ENCODE measurements at places on chromosomes 1 and 21.
A peak's percentile ranks its signal among the peaks of the same experiment; 100 is the strongest.

DNA sequence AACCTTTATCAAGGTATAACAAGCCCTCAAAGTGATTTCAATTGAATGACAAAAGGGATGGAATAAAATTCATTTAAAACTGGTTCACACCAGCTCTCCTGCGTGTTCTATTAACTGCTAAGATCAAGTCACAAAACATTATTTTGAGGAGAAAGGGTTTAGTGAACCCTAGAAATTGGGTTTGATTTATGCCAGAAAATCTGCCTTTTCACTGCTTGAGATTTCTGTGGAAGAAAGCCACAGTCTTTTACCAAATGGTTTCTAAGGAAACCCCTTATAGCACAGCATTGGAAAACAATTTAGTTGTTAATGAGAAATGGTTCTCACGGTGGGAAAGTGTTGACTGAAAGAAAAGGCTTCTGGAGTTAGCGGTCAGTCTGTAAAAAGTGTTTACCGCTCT is 43.6 kb upstream of the DPH5 start:
- no peak for DNase-seq

GRCh38 chr1:67978890-67979516 is 71.4 kb downstream of the DIRAS3 start:
- DNase-seq: no peak

DNA sequence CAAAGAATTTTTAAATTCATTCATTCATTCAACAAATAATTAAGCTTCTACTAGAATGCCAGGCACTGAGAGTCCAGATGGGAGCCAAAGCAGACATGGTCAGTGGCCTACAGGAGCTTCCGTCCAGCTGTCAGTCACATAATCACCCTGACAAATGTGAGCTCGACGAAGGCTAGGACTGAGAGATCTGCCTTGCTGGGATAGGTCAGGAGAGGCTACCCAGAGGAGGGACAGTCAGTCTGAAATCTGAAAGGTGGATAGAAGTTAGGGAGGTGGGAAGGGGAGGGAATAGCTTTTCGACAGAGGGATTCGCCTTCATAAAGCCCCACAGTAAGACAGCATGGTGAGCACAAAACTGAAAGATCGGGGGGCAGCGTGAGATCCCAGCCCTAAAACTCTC is 8.3 kb downstream of the EPHX1 start:
- DNase-seq: no peak

DNA sequence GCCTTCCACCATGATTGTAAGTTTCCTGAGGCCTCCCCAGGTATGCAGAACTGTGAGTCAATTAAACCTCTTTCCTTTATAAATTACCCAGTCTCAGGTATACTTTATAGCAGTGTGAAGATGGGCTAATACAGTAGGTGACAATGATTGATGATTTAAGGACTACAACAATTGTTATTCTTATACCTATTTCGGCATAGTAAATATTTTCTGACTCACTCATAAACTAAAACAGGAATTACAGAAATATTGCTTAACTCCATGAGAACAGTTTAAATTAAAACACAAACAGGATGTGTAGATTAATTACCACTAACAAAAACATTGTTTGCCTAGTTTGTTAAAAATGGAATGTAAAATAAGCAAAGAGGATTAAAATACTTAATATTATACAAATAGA is 839.9 kb downstream of the LTN1 start:
- no peak for DNase-seq

- peak; percentile 51 for DNase-seq
These were observed 182.4 kb downstream of the MIS18A start for GRCh38 chr21:32096411-32096810.

DNA sequence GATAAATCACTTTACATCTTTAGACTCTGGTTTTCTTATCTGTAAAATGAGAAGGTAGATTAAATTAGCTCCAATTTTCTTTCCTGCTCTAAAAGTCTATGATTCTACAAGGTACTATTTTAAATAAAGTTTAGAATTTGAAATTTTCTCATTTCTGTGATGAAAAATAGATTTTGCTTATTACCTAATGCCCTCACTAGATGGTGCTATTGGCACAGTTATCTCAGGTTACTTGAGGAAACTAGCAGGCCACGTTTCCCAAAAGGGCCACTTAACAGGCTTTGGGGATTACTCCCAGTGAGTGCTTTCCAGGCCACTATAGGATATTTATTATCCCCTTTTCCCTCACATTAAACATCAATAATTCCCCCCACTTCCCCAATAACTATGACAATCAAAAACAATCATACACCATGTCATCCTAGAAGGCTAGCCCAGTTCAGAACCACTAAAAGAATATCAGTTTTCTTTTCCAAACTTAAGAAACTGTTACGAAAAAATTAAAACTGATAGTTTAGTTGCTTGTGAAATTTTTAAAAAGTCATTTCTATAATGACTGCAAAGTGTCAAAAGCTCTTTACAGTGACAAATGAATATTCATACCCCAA is 30.6 kb downstream of the OMA1 start:
- peak; percentile 90 for DNase-seq

GRCh38 chr1:62467092-62467491 is 30.2 kb downstream of the USP1 start:
- no peak for DNase-seq

DNA sequence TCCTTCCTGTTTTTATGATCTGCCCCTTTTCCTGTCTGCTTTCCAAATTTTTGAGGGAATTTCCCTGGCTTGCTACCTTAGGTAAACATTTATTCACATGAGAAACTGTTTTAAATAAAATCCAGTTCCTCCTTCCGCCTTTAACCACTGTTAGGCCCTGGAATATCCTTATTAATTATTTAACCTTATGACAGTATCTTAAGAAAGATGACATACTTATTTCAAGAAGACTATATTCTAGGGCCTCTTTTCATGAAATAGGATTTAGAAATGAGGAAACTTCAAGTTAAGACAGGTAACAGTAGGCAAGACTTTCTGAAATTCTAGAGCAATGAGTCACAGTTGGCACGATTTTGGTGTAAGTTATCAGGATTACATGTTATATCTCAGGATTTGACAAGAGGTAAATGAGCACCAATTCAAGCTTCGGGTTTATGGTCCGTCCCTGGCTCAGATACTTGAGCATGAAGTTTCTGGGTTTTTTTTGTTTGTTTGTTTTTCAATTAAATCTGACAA is 2.0 kb upstream of the TNFSF18 start:
- no peak for DNase-seq

- DNase-seq: peak; percentile 7
These were observed 916.2 kb upstream of the B3GALT2 start for GRCh38 chr1:194102607-194103006.

DNA sequence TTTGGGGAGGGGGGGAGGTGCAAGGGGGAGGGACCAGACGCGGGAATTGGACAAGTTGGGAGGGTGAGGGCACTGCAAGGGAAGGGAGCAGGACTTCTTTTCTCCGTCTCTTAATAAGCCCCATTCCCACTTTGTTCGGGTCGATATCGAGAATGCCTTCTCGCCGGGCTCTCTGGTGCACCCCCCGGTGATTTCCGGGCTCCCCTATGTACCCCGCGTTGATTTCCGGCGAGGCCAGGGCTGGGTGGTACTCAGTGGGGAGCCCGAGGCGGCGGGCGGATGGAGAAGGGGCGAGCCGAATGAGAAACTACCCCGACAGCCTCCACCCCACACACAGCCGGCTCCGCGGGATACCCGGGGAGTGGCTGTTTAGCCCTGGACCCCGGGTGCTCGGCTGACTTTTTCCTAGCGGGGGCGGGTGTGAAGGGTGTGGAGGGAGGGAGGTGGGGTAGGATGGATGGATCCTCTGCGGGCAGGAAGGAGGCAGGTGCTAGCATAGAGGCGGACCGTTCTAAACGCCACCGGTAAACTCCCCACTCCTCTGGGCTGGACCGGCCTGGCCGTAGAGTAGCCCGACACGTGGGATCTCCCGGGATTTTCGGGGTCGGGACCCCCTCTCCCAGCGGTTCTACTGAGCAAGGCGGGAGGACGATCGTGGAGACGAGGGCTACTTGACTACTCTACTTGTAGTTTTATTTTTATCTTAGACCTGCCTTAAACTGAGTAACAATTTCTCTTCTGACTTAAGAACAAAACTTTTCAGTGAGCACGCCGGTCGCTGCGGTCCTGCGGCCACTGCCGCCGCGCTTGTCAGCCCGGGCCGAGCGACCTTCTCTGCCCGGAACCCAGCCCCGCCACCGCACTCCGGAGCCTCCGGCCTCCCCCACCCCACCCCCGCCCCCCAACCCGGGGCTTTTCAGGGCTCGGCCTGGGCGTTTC is 1.0 kb downstream of the RNF220 start:
- peak; percentile 54 for DNase-seq

DNA sequence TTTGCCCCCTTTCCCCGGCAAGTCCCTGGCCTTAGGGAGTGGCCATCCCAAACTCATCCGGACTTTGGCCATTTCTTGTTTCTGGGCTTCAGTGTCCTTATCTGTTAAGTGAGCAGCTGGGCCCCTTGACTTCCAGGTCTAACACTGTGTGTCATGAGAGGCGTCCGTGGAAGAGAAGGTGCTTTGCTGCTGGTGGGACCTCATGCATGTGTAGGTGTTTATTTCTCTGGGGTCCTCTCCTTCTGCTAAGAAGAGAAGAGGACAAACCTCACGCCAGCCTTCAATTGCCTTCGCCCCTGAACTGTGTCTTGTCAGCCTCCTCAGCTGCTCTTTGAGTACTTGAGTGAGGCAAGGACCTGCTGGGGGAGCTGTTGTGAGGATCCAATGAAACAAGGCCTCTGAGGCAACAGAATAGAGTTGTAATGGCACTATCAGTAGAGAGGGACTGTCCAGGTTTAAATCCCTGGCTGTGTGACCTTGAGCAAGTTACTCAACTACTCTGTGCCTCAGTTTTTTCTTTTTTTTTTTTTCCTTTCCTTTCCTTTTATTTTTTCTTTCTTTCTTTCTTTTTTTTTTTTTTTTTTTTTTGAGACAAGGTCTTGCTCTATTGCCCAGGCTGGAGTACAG is 72.5 kb downstream of the RUNX3 start:
- DNase-seq: peak; percentile 36

DNA sequence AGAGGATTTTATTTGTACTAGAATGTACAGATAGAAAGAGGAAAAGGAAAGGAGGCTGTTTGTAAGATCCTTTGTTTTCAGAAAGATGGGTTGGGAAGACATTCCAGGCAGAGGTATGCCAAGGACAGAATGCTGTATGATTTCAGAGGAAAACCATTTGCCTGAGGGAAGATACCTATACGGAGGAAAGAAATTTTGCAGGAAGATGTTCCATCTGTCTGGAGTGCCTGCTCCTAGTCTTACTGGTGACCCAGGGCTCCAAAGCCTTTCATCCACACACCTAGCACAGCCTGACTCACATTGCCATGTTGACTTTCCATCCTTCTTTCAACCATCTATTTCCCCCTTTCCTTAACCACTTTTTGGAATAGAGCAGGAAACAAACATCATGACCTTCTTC is 18.2 kb downstream of the SAMD13 start:
- DNase-seq: no peak

GRCh38 chr1:47390843-47391242 is 25.2 kb upstream of the FOXE3 start:
- DNase-seq: no peak
